HuH-7.5 (cell line): ENCODE measurements at places on chromosomes 12 and 14.

- no peak for DNase-seq
Observed at GRCh38 chr12:31006416-31007152, 67.1 kb upstream of the DDX11 start.

- no peak for DNase-seq
Observed at GRCh38 chr12:25423355-25424050, 129.6 kb downstream of the LMNTD1 start.

DNA sequence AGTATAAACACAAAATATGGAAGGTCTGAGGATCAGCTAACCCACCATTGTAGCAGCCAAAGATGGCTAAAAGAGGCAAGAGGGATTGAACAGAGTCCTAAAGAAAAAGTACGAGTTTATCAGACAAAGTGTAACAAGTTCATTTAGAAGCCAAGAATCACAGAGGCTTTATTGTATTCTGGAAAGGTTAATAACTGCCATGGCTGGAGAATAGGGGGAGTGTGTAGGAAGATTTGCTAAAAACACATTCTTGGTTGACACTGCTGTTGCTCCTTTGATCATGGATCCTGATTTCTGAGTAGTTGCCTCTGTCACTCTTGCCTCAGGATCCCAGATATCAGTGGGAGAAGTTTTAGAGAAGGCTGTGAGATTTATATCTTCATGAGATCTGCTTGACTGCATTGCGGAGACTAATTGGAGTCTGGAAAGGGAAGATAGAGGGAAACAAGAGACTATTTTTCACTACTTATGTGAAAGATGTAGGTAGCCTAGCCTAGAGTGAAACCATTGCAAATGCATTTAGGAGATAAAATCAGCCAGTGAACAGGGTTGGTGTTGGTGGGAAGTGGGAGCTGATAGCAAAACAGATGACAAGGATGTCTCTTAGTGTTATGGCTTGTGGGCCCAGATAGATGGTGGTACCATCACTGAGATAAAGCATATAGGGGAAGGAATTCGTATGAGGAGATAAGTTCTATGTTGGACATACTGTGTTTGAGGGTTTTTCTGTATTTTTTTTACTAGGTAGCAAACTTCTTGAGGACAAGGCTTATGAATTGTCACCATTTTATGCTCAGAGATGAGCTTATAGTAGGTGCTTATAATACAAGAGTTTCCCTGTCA lies 402.9 kb upstream of the PDE3A start:
- DNase-seq: no peak

DNA sequence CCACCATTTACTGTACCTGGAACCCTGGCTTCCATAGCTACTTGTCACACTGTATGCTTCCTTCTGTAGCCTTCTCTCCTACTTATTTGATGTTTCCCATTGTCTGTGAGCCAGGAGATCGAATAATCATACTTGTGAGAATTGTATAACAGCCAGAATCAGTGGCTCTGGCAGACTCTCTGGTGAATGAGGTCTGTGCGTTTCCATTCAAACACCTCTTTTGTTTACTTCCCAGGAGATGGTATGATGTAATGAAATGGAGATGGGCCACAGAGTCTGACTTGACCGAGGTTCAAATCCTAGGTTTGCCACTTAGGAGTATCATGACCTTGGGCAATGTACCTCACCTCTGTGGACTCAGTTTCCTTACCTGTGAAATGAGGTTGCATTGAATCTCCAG lies 35.7 kb upstream of the CLMN start:
- DNase-seq: no peak

GRCh38 chr14:59202031-59202430 lies 13.6 kb downstream of the DAAM1 start:
- no peak for DNase-seq

GRCh38 chr12:46342562-46343033 lies 30.0 kb downstream of the SLC38A2 start:
- DNase-seq: no peak

GRCh38 chr12:106188256-106188655 lies 49.5 kb upstream of the NUAK1 start:
- DNase-seq: no peak

DNA sequence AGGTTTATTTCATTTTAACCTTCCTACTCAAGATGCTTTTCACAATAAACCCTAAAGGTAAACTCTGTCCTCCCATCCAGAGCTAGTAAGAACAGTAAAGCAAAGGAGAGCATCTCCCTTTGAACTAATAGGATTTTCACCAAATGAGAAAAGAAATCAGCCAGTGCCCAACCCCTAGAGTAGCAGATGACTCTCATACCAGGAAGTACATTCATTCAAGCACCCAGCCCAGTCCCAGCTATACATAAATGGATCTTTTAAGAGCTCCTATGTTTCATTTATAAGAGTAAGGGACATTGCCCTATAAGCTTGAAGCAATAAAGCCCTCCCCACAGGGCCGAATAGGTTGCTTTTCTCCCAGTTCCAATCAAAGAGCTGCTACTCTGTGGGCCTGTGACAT lies 7.6 kb downstream of the BAZ2A start:
- no peak for DNase-seq

DNA sequence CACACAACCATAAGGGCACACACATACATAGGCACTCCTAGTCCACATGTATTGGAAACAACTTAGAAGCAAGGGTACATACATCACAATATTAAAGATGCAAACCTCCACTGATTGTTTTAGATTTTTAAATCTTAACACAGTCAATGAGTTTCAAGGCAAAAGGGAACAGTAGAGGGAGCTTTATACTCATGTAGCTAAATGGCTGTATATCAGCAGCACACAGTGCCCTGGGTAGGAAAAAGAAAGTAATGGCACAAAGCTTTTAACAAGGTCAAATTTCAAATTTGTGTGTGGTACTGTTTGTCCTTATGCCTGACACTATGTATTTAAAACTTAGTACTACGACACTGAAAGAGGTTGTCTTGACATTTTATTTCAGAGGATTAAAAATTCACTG lies 262.0 kb downstream of the MED13L start:
- peak; percentile 7 for DNase-seq

DNA sequence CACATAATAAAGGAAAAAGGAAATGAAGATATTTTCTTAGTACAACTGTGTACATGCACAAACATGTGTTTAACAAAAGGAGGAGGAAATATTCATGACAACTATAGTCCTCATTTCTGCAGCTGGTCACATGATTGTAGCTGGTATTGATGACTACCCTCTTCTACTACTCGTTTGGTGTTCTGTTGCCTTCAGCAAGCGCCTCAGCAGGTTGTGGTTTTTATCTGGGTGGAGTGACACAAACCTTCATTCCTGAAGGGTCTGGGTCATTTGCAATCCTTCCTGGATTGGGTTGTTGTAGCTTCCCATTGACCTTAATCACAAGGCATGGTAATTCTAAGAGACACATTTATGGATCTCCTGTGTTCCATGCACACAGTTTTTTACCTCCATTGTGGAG lies 1009.9 kb upstream of the USP15 start:
- no peak for DNase-seq

DNA sequence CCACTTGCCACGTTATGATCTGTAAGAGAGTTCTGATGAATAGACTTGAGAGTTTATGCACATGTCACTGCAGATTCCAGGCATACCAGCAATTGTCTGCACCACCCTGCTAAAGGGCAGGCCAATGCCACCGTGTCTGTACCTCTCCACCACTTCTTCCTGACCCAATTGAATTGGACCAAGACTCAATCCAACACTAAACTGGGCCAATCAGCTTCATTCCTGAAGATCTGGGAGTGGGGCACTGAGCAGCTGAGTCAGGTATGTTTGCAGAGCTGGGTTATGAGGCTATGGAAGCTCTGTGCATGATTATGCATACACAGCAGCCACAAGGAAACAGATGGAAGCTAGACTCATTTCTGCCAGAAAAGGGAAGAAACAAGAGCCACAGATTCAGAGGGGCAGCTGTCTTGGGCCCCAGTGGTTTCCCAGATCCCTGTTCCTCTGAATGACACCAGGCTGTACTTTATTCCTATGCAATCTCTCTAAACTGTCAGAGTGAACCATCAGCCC lies 28.0 kb downstream of the DAO start:
- DNase-seq: no peak

GRCh38 chr12:9699898-9700605 lies 30.5 kb downstream of the CLEC2D start:
- DNase-seq: no peak

GRCh38 chr12:67590149-67590790 lies 58.3 kb upstream of the DYRK2 start:
- DNase-seq: no peak

DNA sequence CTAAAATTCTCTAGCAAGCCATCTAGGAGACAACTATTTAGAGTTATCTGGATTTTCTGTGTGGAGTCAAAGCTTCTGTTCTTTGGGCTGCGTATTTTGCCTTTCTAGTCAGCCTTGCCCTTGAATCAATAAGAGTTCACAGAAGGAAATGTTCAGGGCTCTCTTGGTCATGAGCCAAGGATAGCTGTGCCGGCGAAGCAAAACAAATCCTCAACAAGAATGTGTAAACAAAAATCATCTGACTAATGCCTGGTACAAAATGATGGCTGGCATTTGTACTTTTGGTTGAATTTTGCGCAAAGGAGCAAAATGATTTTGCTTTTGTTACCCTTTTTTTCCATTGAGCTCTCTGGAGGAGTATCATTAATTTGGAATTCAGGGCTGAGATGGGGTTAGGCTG lies 171.1 kb downstream of the DACT1 start:
- DNase-seq: no peak

DNA sequence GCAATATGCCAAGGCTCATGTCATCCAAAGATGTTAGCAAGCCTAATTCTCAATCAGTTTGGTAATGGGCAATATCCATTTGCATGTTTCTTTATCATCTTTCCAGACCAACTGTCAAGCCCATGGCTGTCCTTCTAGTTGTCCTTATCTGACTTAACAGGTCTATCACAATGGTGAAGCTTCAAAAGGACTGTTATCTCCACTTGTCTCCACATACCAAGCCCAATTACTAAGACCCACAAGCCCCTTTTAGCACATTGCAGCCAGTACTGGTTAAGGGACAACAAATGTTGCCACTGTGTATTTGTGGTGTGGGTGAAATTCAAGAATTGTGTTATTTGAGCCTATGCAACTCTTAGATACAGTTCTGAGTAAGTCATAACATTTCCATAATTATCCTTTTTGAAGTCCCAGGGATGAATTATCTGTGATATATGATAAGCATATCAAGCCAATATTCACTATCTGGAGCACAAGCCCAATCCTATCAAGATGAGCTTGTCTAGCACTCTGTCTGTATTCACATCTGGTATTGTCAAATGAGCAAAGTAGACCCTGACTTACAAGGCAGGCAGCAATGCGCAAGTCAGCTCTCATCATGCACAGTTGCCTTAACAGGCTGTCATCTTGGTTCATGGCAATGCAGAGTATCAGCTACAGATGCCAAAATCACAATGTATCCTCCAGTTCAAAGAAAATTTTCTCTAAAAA lies 19.3 kb upstream of the ST8SIA1 start:
- no peak for DNase-seq

GRCh38 chr14:80049055-80049454 lies 162.2 kb downstream of the DIO2 start:
- DNase-seq: no peak

DNA sequence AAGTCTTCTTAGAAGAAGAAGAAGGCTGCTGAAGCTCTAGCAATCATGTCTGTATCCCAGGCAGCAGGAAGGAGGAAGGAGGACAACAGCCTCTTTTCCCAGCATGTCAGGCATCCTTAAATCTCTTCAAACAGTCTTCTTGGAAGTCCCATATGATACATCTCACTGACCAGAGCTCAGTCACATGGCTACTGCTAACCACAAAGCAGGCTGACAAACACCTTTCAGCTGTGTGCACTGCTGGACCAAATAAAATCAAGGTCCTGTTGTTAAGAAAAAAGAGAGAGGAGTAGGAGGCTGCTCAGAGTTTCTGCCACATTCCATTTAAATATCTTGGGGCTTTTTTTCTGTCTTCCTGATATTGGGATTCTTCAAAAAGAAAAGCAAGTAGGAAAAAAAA lies 203.4 kb upstream of the PELI2 start:
- no peak for DNase-seq

GRCh38 chr12:10689146-10689545 lies 15.3 kb upstream of the STYK1 start:
- no peak for DNase-seq

DNA sequence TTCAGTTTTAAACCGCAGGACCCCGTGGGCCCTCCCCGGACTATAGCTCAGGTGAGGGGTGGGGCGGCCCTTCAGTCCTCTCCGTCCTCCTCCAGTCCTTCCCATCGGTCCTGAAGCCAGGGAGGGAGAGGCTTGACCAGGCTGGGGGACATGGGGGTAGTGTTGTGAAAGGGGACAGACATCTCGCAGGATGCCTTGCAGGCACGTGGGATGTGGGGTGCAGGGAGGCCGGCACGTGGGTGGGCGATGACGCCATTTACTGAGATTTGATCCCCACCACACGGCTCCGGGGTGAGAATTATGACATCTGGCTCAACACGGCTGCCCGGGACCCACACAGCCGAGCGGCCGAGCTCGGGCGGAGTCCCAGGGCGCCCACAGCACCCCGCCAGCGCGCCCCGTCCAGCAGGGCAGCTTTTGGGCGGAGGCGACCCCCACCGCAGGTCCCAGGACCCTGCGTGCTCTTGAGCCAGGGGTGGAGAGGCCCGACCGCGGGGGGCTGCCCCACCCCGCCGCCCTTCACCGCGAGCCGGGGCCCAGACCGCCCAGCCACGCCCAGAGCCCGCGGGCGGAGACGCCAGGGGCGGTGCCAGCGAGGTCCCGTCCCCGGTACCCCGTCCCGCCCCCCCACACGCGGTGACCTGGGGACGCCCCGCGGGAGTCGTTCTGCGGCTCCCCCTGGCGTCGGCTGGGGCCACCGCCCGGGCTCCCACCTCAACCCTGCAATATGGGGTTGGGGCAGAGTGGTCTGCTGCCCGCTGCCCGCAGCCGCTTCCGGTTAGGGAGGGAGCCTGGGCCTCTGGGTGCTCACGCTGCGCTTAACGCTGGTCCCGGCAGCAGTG lies 3.3 kb upstream of the EXOC3L4 start:
- DNase-seq: peak; percentile 89

GRCh38 chr14:58119381-58119780 lies 32.6 kb downstream of the ARMH4 start:
- no peak for DNase-seq

GRCh38 chr12:56271031-56271430 lies 4.3 kb downstream of the COQ10A start:
- no peak for DNase-seq

DNA sequence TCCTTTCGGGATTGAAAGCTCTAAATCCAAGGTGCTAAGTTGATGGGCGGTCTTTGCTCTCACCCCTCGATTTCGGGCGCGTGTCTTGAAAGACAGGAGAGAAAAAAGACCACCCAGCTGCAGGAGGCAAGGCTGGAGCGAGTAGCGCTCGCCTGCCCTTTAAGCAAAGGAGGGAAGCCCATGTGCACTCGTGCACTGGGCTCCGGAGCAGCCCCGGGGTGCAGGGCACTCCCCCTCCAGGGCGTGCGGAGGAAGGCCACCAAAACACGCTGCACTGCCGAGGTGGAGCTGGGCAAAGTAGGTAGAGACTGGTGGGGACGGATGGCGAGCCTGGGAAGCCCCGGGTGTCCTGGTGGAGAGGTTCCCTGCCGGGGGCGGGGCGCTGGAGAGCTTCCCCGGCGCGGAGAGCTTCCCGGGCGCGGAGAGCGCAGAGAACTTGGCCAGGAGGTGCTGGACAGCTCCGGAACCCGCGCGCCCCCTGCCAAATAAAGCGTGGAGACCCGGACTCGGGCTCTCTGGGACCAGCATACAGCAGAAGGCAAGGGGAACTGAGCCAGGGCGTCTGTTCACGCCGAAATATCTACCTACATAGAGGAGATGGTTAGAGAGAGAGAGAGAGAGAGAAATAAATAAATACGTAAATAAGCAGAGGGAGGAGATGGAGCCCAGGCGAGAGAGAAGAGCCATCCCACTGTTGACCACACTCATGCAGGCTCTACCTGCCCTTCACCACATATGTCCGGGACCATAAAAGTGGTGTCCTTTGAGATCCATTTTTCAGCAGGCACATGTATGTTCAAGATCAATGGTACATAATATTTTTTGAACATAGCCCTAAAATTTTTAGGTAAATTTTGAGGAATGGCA lies 662 bp upstream of the NELL2 start:
- peak; percentile 66 for DNase-seq
